ENCODE measurements at places on chromosomes 3 and 15. TPM values are rescaled to one million over a fixed set of nuclear protein-coding genes. Genes with fewer than 3 reads are reported as not detected.

Gene RETNLB
- total RNA-seq: not detected

Gene GCHFR
- 6.3 TPM for total RNA-seq

Gene NUTM1
- not detected for total RNA-seq

Gene EBLN2
- total RNA-seq: 7.3 TPM

Gene FAM43A
- 307 TPM for total RNA-seq

DNA sequence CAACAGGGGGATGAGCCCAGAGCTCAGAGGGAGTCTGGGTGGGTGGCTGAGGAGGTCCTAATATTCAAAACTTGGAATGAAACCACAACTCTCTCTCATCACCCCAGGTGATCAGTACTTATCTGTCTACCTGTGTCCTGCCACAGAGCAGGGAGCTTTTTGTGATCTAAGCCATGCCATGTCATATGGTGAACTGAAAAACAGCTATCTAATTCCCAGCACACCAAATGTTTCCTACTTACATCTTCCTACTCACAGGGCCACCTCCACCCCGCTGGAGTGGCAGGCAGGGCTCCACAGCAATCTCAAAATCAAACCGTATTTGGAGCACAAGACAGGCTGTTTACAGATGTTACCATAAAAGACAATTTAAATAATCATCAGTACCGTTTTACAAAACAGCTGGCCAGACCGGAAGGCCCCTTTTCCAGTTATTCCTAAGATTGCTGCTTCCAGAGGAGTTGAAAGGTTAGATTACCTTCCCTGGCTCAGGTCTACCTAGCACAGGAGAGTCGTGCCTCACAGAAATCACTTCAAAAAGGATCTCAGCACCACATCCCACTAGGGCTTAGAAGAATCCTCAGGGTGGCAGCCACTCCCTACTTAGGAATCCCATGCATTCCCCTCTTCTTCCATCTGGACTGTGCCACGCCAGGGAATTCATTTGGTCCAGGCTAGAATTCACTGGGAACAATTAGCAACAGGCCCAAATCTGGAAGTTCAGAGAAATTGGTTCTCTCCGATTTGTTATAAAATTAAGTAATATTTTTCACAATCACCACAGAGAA, 226.6 kb upstream of the IL12A start:
- DNase-seq: peak; percentile 21

GRCh38 chr3:73601481-73601880, 23.3 kb downstream of the PDZRN3 start:
- DNase-seq: no peak

DNA sequence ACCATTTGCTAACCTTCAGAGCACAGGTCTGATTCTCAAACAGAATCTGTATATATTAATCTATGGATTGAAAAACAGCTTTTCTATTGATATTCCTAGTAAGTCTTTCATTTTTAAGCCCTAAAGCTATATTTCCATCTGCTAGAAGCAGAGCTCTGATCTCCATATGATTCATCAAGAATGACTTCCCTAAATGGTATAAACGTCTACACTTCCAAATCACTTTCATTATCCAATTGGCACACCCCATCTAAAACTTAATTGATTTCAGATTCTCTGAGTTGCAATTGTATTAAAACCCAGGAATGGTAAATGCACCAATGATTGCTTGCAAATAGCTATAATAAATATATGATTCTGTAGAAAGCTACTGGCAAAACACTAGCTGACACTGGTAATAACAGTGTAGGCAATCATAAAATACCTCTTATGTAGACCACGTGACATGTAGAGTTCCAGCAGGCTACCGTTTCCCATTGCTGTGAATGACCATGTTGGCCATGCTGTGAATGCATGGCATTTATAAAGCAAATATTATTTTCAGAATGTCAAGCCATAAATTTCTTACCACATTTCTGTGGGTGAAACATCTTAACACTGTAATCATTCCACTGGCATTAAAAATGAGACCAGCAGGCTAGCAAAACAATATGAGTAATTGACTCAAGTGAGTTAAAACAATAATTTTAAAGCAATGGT, 226.0 kb downstream of the ZMAT3 start:
- no peak for DNase-seq

DNA sequence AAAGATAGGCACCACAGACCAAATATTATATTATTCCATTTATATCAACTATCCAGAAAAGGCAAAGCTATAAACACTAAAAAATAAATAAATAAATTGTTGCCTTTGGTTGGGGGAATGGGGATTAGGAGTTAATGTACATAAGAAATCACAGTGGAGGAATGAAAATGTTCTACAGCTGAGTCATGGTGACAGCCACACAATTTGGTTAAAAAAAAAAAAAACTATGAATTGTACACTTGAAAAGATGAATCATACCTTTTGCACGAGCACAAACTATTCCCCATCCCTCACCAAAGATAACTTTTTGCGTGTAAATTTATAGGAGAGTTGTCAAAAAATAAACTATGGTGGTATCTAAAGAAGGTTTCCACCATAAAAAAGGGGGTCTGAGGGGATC, 103.2 kb downstream of the TBC1D5 start:
- peak; percentile 52 for DNase-seq

DNA sequence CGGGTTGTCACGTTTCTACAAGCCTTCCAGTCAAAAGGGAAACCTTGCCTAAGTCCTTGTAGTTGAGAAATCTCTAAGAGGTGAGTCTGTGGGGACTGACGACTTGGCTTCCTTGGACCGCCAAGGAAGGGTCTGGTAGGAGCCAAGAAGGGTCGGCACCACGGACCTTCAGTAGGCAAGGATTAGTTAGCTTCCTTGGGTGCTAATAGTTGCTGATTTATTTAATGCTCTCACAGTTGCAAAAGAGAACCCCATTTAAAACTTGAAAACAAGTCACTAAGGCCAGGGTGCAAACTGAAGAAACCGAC, 361 bp upstream of the LCMT2 start:
- no peak for DNase-seq

DNA sequence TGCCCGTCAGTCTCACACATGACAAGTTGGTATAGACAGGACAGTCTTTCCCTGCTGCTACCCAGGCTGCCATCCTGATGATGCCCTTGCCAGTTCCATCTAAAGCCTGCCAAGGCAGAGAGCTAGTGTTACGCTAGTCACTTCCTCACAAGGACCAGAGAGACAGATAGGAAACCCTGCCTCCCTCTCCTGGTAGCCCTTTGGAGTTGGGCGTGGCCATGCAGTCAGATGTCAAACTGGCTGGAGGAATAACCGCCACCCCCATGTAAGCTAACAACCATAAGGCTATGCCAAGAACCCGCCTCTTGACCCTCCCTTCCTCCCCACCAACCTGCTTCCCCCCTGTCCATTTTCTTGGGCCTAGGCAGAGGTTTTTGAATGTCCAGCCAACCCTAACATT, 2.8 kb downstream of the TMEM115 start:
- DNase-seq: no peak

GRCh38 chr3:5731100-5731499, 543.6 kb downstream of the EDEM1 start:
- no peak for DNase-seq

DNA sequence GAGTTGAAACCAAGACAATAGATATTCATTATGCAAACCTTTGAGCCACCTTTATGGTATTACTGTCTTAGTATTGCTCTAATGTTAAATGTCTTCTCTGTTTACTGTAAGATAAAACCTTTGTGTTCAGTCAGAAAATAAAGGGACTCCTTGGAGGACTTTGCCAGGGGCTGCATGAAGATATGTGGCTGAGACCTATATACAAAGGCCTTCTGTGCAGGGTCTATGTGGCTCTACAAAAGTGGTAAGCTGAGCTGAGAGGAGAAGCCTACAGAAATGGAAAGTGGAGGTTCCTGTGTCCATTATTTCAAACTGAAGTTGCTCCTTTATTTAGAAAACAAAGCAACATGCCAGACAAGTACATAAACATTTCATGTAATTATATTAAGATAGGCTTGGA, 131.5 kb downstream of the FNDC3B start:
- no peak for DNase-seq

DNA sequence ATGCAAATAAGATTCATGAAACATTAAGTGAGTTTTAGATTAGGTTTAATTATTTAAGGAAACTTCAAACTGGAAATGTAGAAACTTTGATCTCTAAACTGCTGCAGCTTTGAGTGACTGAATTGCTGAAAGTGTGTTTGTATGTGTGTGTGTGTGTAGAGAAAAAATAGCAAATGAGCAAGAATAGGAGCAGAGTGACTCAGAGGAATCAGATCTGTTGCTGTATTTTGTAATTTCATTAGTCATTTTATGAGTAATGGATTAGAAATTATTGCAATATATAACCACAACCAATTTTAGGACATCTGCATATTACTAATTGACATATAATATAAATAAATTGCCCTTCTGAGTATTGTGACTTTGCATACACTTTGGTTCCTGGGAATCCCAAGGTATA, 52.8 kb upstream of the SLC9A9 start:
- DNase-seq: peak; percentile 43

GRCh38 chr3:42683875-42684598, 1.3 kb upstream of the KLHL40 start:
- peak; percentile 59 for DNase-seq

DNA sequence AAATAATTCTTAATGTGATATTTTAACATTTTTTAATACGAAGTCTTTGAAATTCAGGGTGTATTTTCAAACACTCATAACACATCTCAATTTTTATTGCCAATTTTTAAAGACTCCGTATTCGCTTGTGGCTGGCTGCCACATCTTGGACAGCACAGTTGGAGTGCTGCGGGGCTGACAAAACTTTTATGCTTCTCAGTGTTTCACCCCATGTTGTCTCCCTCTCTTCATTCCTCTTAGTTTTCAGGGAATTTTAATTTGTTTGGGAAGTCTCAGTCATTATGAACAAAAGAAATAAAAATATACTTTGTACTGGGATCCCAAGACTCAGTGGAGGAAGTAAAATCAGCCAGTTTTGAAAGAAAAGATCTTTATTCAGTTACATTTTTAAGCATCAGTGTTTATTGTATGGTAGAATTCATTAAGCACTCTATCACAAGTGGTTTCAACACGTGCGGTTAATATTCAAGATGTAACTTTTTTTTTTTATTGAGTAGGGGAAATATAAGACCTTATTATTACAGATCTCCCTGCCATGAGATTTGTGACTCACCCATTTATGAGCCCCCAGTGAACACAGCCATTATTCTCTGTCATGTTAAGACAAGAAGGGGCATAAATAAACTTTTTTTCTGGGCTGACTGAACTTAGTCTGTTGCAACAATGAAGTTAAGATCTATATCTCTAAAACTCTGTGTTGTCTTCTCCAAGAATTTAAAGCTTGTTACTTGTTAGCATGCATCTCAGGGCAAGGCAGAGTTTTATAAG, 26.8 kb downstream of the KAT2B start:
- peak; percentile 29 for DNase-seq

DNA sequence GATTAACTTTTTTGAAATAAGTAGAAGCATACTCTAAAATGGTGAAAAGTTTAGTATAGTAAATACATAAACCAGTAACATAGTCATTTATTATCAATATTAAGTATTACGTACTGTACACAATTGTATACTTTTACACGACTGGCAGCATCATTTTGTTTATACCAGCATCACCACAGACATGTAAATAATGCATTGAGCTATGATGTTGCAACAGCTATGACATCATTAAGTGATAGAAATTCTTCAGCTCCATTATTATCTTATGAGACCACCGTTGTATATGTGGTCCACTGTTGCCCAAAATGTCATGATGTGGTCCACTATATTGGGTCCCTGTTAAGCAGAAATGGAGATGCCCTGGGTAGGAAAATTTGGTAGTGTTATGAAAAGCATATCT, 51.3 kb downstream of the DRD3 start:
- DNase-seq: no peak

DNA sequence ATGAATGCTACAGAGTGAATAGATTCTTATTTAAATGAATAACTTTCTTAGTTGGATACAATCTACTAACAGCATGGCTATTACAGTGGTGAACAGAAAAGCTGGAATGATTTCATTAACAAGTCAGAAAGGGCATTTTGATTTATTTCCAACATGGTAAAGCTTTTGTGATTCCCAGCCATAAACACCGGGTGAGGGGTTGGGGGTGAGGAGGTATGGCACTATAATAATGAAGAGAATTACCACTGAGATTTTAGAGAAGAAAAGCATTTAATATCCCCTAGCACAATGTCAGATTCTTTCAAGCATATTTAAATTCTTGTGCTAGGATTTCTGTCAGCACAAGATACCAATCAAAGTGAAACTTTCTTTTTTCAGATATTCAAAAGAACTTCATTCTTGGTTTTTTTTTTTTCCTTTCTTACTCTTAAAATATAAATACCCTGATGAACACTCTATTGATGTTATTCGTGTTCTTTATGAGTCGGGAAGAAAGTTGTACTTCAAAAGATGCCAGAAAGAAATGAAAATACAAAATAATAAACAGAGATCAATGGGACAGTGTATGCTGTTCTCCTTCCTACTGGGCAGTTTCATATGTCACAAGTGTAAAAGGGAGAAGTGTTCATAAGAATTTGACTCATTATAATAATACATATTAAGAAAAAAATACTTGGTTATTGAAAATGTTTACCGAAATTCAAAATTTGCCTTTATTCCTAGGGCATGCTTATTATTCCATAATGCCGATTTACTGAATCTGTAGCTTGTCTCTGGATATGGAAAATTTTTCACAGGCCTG, 522.8 kb downstream of the CADM2 start:
- no peak for DNase-seq

GRCh38 chr3:60086811-60087210, 1037.0 kb upstream of the CFAP20DC start:
- DNase-seq: no peak

DNA sequence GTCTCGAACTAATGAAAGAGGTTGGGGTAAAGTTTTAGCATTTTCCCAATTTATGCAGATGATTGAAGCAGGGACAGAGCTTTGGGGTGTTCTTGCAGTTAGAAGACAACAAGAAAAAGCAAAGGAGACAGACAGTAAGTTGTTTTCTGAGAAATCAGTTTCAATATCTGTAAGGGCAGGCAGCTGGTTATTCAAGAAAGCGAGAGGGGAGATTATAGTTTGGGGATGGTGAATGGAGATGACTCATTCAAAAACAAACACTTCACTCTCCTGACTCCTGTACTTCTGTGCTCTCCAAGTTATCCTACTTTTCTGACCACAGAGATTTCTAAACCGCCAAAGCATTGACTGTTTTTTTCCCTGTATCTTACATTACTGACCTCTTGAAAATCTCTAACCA, 352.0 kb downstream of the GAP43 start:
- no peak for DNase-seq

DNA sequence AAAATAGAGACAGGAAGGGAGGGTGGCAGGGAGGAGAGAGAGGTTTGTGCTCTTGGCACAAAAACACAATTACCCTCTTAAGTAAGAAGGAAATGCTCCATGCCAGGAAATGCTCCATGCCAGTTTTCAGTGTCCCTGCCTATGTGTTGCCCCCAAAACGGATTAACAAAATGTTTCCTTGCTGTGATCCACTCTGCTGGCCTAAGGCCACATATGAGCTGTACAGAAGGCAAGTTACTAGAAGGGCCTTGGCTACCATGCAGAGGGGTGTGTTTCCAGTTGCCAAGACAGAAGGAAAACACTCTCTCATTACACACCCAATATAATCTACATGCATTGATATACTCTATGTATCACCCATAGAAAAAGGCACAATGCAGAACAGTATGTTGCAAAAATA, 98.2 kb upstream of the PTPRG start:
- DNase-seq: no peak

GRCh38 chr3:20683910-20684309, 497.9 kb upstream of the SGO1 start:
- peak; percentile 28 for DNase-seq

GRCh38 chr15:93033434-93034045, 55.5 kb downstream of the RGMA start:
- DNase-seq: no peak

- no peak for DNase-seq
These were observed 153.2 kb upstream of the THBS1 start for GRCh38 chr15:39427705-39428104.

- DNase-seq: no peak
These were observed 584.8 kb downstream of the DIPK2A start for GRCh38 chr3:144556392-144556791.
